ENCODE measurements at places on chromosomes 2 and 18.

DNA sequence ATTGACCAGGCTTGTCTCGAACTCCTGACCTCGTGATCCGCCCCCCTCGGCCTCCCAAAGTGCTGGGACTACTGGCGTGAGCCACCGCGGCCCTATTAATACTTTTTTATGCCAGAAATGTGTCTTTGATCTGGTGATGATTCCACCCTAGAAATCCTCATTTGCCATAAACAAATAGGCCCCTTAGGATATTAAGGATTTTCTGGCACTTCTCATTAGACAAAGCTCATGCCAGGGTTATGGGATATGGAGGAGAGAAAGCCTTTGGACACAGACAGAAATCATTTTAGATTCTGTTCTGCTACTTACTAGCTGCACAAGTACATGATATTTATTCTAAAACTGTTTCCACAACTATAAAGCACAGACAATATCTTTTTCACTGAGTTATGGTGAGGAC lies 24.1 kb downstream of the SLC40A1 start:
- DNase-seq: no peak

DNA sequence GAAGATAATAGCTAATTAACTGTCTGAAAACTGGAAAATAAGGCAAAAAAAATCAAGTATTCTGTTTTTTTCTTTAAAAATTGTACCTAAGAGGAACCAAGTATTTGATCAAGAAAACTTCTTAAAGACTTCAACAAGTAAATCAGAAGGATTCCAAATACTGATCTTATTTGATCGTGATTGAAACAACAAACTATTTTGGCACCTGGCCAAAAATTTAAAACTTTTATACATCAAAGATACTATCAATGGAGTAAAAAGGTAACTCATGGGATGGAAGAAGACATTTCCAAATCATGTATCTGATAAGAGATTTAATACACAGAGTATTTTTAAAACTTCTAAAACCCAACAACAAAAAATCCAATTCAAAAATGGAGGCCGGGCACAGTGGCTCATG lies 46.7 kb downstream of the CFAP210 start:
- DNase-seq: no peak

DNA sequence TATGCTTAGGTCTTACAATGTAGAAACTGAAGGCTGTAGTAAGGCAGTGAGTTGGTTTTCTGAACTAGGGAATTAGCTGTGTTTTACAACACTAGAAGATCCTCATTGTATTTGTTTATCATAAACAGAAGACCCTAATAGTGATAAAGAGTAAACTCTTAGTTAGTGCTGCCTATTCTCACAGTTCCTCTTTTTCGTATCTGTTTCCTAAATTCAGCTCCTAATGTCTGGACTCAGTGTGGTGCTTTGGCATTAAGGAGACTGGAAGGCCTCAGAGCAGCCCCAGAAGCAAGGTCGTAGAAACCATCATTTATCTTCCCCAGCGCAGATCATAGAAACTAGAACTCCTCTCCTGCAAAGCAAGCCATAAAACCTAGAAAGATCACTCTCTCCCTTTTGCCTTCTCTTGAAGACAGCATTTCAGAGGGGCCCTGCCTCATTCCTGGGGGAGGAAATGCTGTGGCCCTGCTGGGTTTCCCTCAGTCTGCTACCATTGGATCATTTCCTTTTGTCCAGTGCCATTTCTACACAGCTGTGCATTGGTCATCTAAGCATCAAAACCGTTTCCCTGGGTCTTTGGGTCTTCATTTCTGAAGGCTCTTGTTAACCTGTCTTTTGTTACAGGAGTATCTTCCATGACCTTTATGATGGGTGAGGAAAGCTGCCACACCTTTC lies 4.7 kb downstream of the ACP1 start:
- no peak for DNase-seq

DNA sequence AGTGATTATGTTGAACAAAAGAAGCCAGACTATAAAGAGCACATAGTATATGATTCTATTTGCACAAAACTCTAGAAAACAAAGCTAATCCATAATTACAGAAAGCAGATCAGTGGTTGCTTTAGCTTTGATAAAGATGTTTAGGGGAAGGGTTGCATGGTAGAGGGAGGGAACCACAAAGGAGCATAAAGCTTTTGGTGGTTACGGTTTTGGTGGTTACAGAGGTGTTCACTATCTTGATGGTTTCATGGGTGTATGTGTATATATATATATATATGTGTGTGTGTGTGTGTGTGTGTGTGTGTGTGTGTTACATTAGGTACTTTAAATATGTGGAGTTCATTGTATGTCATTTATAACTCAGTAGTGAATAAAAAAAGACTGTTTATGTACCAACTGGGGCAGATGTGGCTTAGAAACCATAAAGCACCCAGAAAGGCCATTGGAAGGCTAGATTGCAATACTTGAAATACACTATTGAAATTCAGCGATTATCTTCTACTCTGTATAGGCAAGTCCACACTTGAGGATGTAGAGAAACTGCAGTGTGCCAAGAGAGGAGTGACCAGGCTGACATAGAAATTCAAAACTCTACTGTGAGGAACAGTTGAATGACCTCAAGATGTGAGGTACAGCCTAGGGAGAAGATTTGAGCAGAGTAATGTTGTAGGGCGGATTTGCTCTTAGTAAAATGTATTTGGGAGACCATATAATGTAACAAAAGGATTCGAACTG lies 60.6 kb downstream of the CAB39 start:
- no peak for DNase-seq

GRCh38 chr2:76427452-76427851 lies 716.7 kb upstream of the GCFC2 start:
- no peak for DNase-seq

- DNase-seq: no peak
Measured at GRCh38 chr2:101858246-101858645, 133.5 kb upstream of the IL1R2 start.

GRCh38 chr2:10089565-10090190 lies 9.5 kb upstream of the CYS1 start:
- no peak for DNase-seq

- DNase-seq: no peak
Measured at GRCh38 chr2:54639609-54640008, 83.9 kb upstream of the EML6 start.

Measured in NCI-H1092 treated with DMSO at 0.1 percent for 48 hours (cell line).